ENCODE measurements at places on chromosomes 7 and 10.

DNA sequence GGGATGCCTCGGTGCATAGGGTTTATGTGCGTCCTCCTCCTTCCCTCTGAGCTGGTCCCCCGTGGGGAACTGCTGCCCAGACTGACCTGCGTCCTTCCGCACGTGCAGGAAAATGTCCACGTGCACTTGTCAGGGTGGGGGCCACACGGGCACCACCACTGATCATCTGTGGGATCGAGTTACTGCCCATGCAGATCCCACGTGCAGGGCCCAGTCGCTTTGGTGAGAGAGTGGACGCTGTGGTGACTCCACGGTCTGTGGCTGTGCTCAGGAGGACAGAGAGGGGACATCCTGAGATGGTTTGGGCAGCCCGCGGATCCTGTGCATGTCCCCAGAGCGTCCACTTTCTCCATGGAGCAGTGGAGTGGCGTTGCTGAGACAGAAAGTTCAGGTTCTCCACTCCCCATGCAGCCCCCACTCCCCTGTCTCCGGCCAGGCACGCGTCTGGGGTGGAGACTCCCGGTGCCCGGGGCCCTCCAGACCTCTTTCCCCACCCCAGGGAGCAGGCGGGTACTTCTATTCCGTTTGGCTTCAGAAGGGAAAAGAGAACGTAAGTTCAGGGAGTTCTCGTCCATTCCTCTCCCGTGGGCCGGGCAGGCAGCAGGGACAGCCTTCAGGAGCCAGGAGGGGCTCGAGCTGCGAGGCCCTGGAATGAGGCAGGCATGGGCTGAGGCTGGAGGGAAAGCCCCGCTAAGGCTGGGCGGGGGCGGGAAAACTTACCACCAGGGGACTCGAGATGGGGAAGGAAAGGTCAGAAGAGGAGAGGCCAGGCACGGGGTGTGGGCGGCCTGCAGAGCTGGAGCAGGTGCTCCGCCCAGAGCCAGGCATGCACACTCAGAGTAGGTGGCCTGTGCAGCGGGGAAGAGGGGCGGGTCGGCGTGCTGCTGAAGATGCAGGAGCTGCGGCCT lies 59.9 kb downstream of the EGFR start:
- DNase-seq = no peak

DNA sequence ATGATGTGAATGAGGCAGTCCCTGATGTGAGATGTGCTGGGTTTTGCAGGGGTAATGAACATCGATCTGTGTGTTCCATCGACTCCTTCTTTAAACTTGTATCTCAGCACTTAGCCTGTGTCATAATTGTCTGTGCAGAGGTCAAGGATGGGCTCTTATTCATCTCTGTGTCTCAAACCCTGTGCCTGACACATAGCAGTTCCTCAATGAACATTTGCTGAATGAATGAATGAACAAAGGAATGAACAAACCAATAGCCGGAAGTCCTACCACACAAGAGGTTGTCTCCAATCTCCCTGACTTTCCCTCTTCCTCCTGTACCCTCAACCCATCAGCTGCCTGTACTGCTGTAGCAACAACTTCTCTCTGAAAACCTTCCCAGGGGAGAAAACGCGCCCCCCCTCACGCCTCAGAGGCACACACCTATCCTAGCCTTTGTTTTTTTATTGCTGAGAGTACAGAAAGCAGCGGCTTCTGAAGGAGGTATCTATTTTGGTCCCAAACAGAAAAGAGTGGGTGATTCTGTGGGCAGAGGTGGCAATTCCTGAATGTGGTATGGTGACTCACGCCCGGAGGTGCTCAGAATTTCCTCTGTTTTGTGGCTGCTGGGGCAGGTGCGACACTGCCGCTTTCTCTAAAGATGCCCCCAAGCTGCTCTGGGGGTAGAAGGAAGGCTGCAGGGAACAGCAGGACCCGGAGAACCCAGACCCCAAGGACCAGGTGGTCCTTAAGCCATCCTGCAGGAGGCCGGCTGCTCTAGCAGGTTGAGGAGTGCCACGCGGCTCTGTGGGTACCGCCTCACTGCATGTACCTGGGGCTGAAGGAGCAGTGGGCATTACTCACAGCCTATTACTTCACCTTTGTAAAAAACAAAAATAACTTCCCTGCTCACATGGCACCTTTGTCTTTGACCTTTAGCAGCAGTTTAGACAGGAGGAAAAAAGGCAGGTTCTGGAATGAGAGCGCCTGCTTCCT lies 9.6 kb downstream of the IL2RA start:
- DNase-seq = peak; percentile 62

DNA sequence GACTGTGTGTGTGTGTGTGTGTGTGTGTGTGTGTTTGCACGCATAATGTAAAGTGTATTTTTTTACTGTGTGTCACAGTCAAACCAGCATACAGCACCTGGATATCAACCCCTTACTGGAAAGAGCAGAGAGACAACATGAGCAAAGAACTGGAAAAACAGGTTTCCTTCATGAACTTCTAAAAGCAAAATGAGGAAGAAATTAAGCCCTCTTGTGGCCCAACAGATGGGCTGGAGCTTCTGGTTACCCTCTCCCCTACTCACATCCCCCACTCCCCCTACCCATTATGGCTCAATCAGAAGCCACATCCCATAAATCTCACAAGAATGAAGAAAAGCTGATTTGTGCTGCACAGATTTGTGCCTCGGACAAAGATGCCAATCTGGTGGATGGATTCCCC lies 36.2 kb downstream of the PDE1C start:
- DNase-seq = no peak

DNA sequence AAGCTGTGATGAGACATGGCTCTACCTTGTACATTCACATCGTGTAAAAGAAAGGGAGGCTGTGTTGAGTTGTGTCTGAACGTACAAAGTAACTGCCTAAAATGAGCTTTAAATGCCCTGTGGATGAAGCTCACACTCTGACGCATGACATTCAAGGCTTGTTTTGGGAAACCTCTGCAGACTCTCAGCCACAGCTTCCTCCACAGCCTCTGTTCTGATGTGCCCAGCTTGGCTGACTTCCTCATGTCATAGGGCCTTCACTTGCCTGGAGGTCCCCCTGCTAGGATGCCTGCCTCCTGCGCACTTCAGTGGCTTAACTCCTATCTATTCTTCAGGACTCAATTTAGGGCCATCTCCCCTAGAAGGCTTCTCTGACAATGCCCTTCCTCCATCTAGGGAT lies 230.0 kb upstream of the HABP2 start:
- DNase-seq = no peak

GRCh38 chr10:63885156-63885555 lies 364.0 kb downstream of the REEP3 start:
- no peak for DNase-seq

DNA sequence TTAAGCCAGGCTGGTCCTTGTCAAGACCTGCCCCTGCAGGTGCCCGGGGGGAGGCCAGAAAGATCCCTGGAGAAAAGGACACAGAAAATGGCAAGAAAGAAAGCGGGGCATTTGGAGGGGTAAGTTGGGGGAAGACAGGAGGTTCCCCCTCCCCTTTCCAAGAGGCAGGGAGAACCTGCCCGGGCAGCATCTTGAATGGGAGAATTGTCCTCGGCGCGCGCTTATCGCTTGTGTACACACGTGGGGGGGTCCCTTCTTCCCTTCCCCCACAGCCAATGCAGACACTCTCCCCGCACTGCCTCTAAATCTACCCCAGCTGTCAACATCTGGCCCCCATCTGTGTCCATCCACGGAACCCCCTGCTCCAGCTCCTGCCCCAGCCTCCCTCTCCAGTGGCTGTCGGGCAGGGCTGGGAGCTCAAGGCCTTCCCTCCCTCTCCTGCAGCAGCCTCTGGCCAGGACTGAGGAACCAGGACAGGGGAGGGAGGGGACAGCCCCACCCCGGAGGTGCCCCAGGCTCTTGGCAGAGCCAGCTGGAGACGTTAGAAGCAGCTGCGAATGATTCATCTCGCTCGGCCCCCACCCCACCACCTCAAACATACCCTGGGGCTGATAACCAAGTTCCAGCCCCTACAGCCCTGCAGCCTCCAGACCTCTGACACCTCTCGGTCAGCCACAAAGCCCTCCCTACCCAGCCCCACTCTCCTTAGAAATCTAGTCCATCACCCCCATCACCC lies 25.3 kb downstream of the EPHB4 start:
- no peak for DNase-seq

DNA sequence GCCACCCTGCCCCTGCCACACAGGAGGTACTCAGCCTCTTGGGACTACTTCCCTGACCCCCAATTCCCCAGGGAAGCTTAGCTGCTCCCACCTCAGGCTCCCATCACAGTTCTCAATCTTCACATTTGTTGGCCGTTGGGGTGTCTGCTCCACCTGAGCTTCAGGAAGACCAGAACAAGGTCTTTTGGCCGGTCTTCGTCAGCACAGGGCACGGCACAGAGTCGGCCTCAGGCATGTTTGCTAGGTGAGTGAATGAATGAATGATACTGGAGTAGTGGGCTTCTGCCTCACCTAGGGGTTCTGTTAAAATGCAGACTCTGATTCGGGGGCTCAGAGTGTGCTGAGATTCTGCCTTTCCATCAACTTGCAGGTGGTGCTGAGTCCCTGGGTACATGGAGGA lies 20.3 kb downstream of the GPRIN2 start:
- no peak for DNase-seq

DNA sequence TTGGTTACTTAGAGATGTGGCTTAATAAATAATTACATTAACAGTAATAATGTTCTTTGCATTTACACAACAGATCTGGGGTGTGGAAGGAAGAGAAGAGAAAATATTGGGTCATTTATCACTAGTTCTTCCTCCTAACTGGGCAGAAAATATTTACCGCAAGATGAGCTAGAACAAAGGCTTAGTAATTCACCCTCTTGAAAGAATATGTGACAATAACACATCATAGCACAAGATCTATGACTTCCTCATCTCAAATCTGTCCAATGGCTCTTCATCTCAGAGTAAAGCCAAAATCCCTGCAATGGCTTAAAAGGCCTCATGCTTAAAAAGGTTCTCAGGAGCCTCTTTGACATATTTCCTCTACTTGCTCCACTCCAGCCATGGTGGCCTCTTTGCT lies 178.6 kb downstream of the ZNF438 start:
- no peak for DNase-seq

GRCh38 chr7:107035446-107035845 lies 9.1 kb upstream of the PRKAR2B start:
- DNase-seq = no peak

GRCh38 chr10:12606461-12606860 lies 257.1 kb downstream of the CAMK1D start:
- DNase-seq = no peak

DNA sequence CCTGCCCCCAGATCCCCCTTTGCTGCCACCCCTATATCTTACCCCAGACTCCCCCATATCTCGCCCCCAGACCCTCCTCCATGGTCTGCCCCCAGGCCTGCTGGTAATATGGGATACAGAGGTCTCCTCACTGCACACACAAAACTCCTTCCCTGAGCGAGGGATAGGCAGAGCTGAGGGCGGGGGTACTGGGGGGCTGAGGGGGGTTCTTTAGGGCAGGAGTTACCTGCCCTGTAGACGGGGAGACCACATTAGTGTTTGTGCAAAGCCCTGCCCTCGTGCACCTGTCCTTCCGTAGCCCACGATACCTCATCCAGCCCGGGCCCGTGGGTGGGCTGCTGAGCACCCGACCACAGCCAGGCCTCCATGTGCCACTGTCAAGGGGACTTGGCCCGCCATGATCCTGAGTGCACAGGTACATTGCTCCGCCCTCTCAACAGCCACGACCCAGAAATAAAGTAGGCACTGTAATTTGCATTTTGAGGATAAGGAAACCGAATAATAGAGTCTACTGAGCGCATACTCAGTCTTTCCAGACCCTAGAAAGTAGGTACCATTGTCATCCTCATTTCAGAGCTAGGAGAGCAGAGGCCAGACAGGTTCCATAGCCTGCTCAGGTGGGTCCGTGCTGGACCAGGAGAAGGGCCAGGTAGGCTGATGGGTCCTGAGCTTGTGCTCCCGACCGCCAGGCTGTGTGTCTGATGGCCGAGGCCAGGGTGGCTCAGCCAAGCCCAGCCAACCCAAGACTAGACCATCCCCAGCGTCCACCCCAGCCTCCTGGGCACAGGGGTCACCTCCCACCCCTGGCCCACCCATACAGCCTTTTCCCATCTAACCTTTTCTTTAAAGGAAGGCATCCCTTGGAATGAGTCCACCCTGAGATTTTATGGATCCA lies 115.2 kb downstream of the LHPP start:
- DNase-seq = no peak
